Natural killer cell (primary cell): ENCODE measurements at places on chromosomes 1 and 21. TPM values are rescaled to one million over a fixed set of nuclear protein-coding genes. Genes with fewer than 3 reads are reported as not detected.

Gene NOS1AP
- total RNA-seq = 0.20 TPM

Gene PODN
- total RNA-seq = 11.2 TPM

DNA sequence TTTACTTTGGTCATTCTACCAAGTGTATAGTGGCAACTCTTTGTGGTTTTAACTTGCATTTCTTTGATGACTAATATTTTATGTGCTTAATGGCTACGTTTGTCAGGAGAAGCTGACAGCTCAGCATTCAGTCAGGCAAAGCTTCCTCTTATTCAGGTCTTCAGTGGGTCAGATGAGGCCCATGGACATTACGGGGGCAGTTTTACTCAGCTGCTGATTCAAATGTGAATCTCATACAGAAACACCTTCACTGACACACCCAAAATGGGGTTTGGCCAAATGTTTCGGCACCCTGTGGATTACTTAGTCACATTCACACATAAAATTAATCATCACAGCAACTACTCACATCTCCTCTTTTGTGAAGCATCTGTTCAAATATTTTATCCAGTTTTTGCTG is 104.9 kb upstream of the PLD5 start:
- no peak for DNase-seq

DNA sequence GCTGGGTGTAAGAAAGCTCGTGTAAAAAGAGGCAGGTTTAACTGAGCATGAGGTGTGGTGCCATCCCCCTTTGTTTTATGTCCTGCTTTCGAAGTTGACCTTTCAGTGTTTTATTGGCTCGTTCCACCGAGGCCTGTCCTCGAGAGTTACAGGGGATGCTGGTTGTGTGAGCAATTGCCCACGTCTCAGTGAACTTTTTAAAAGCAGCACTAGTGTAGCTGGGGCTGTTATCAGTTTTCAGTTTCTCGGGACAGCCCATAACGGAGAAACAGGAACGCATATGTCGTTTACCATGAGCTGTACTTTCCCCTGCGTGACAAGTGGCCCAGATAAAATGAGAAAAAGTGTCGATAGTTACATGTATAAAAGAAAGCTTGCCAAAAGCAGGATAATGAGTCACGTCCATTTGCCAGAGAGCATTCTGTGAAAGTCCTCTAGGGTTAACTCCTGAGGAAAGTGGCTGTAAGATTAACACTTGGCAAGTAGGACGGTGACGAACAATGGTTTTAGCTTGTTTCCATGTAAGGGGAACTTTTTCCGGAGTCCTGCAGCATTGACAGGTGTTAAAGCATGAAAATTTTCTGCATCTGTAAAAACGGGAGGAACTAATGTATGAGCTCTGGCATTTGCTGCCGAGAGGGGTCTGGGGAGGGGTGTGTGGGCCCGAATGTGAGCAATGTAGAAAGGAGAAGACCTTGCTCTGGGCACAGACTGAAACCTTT is 7.8 kb upstream of the LRRC47 start:
- DNase-seq = no peak

Gene MSH4
- total RNA-seq = 0.45 TPM

DNA sequence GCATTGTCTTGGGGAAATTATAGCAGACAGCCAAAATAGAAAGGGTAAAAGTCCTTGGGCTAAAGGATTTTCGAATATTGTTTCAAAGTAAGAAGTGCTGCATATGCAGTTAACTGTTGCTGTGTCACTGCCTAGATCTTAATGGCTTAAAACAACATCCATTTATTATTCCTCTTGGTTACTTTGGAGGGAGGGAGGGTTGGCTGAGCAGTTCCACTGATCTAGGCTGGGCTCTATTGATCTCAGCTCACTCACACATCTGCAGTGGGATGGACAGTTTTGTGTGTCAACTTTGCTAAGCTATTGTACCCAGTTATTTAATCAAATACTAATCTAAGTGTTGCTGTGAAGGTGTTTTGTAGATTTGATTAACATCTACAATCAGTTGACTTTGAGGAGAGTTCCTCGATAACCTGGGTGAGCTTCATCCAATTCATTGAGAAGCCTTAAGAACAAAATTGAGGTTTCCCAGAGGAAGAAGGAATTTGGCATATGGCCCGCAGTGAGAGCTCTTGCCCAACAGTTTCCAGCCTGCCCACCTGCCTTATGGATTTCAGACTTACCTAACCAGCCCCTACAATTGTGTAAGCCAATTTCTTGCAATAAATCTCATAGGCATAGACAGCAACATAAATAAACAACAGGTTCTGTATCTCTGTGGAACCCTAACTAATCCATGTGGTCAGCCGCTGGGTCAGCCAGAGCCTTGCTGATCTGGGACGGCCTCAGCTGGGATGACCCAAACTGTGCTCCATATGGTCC is 187.3 kb downstream of the AK5 start:
- DNase-seq = no peak

DNA sequence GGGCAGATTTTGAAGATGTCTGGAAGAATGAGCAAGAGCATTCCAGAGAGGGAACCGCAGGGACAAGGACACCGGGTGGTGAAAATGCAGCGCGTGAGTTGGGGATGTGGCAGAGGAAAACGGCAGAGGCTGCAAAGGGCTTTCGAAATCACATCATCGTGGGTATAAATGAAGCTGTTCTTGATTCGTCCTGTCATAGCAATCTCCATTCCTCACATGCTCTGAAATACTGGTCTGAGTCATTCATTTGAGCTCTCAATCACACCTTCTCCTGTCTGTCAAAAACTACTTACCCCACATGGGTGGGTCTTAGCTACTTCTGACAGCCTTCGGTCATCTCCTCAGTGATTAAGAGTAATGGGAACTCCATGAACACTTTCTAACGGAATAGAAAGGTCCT is 81.5 kb downstream of the ERG start:
- DNase-seq = no peak

DNA sequence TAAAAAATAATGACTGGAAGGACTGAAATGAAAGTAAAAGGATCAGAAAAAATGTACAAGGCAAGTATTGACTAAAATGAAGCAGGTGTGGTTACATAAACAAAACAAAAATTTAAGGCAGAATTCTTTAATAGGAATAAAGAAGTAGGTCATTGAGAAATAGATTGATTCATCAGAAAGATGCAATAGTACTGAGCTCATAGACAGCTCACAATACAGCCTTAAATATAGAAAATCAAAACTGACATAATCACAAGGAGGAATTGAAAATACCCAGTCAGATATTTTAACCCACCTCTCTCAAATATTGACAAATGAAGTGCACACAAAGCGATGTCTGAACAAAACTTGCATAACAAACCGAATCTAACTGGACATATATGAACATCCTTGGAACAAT is 366.8 kb upstream of the DPYD start:
- DNase-seq = no peak

DNA sequence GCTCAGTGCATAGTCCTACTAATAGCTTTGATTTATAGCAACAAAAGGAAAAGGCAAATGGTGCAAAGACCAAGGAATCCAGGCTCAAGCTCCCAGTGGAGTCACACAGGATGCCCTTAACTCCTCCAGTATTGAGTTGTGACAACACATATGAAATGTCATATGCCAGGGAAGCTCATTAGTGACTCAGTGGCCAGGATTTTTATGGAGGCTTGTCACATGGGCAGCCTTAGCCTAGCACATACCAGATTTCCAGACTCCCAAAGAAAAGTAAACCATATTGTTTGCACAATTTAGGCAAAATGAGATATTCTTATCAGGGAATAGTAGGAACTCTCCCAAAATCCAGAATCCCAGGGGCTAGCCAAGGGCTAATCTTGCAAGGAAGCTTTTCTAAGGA is 129.2 kb downstream of the MAGI3 start:
- no peak for DNase-seq

DNA sequence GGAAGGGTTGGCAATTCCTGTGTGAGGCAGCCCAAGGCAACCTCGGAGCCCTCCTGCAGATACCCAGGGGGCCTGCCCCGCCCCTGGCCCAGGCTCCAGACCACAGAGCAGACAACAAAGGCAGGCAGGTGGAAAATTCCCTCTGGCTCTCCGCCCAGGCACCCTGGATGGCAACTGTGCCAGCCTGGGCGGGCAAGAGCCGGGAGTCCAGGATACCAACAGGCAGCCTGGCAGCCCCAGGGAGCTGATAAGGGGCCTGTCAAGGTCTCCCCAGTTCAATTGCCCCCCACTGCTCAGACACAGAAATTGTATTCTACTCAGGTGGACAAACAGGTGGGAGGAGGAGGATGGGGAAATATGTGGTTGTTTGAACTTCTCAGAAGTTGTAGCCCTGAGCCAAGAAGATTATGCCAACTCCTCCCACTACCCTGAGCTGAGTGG is 15.4 kb upstream of the GPR37L1 start:
- DNase-seq = no peak

Gene S100A14
- not detected for total RNA-seq

DNA sequence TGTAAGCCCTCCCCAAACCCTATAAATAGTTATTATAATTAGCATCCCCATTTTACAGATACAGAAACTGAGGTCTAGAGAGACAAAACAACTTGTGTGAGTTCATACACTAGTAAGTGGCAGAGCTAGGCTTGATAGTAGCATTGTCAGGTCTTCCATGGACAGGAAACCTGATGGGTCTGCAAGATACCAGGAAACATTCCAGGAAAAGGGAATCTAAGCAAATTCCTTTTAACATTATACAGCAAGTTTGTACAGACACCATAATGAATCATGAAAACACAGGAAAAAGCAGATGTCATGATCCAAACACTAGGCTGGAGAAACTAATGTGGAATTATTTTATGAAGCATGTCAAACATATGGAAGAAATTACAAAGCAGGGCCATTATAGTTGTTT is 89.1 kb upstream of the KCNK2 start:
- DNase-seq = no peak

Gene KRTAP12-4
- not detected for total RNA-seq

- DNase-seq = no peak
These were observed 5.5 kb downstream of the PTPN7 start for GRCh38 chr1:202154766-202155477.

Gene TAF1A
- 7.1 TPM for total RNA-seq

Gene HPCAL4
- 1.3 TPM for total RNA-seq
